Activated naive CD4-positive, alpha-beta T cell (primary cell): ENCODE measurements at places on chromosomes 2 and 18.

GRCh38 chr2:68915393-68915792, 37.3 kb downstream of the GKN2 start:
- no peak for DNase-seq

DNA sequence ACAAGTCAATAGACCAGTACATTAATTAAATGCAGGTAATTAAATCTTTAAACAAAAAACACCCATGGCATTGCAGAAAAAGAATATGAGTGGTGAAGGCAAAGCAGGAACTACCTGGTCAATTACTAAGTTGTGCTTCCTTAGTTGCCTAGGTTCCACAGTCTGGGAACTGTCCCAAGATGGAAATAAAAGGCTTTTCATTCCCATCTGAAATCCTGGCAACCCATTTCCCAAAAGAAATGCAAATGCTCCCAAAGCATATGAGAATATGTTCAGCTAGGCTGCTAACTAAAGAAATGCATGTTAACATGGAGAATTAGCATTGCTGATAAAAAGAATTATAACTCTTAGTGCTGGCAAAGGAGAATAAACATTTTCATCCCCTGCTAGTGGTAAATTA, 177.8 kb downstream of the TMEM163 start:
- no peak for DNase-seq

- no peak for DNase-seq
Measured at GRCh38 chr2:217929757-217930707, 72.8 kb downstream of the TNS1 start.

- no peak for DNase-seq
Measured at GRCh38 chr2:199434555-199434954, 23.2 kb downstream of the SATB2 start.
